ENCODE measurements at places on chromosomes 11 and 22.
A peak's percentile ranks its signal among the peaks of the same experiment; 100 is the strongest.

DNA sequence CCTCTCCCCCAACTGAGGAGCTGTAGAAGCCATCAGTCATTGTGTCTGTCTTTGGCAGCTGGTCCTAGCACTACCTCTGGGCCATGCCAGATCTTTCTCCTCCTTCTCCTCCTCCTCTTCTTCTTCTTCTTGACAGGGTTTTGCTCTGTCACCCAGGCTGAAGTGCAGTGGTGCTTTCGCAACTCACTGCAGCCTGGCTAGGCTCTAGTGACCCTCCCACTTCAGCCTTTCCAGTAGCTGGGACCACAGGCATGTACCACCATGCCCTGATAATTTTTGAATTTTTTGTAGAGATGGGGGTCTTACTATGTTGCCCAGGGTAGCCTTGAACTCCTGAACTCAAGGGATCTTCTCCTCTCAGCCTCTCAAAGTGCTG, 50.1 kb upstream of the SHANK2 start:
- DNase-seq: no peak

DNA sequence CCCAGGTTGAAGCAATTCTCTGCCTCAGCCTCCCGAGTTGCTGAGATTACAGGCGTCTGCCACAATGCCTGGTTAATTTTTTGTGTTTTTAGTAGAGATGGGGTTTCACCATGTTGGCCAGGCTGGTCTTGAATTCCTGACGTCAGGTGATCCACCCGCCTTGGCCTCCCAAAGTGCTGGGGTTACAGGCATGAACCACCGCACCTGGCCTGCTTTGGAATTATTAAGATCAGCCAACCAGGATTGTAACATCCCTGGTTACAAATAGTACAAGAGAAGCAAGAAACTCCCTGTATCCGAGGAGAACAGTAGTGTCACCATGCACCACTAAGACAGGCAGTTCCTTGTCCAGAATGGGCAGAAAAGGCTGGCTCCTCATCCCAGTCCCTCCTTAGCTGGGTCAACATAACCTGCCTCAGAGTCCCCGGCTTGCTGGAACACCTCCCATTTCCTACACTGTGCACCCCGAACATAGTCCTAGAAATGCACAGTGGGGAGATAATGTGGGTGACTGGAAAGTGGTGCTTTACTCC, 77.2 kb upstream of the INCENP start:
- no peak for DNase-seq

- no peak for DNase-seq
These were observed 51.4 kb downstream of the CDON start for GRCh38 chr11:126011265-126011664.

DNA sequence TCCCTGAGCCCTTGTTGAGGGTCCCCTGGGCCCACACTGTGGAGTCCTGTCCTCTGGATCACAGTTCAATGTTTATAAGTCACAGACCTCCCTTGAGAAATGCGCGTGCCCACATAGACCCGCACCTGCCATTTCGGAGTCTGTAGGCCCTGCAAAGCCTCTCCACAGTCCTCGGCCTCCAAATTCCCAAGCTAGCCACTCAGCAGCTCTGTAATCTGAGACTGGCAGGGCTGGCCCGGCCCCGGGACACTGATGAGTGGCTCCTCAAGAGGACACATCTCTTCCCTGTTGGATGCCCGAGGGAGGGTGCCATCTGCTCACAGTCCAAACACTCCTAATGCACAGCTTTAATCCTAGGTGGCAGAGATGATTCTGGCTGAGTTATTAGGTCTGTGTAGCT, 39.1 kb downstream of the B3GAT1 start:
- DNase-seq: no peak

- DNase-seq: peak; percentile 84
These were observed 102.7 kb downstream of the BRD1 start for GRCh38 chr22:49724893-49725489.

DNA sequence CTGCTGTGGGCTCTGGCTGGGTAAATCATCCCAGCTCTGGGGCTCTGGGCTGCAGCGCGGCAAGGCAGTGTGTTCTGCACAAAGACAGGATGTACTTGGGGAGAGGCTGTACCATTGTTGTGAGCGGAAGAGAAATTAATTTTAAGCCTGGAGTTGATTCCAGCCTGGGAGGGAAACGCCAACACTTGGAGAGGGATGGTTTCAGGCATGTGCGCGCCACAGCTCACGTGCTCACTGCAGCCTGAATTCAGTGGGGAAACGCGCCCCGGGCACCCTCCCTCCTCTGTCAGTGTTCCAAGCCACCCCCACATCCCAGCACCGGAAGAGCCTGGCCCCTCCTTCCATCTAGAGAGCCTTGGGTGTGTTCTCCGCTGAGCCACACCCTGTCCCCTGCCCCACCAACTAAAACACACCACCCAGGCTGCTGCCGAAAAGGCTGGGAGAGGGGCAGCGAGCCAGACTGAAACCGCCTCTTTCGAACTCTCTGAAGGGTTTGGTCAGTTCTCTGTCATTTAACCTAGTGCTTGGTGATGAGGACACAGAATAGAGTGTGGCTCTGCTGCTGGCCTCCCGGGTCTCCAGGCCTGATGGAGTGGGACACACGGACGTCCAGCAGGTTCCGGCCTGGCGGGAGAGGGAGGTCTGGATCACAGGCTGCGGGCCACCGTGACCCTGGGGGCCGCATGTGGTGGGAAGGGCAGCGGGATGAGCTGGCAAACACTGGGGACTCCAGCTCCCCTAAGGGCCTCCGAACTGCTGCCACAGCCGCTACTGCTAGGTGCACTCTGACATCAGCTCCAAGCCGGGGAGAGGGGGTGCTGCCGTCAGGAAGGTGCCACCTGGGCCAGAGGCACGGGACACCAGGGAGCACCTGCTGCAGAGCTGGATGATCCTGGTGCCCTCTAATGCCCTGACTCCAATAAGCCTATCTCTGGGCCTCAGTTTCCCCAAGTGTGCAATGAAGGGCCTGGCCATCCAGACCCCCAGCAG, 230.8 kb downstream of the CTTN start:
- DNase-seq: no peak

GRCh38 chr11:57217053-57217452, 20.0 kb downstream of the APLNR start:
- no peak for DNase-seq

DNA sequence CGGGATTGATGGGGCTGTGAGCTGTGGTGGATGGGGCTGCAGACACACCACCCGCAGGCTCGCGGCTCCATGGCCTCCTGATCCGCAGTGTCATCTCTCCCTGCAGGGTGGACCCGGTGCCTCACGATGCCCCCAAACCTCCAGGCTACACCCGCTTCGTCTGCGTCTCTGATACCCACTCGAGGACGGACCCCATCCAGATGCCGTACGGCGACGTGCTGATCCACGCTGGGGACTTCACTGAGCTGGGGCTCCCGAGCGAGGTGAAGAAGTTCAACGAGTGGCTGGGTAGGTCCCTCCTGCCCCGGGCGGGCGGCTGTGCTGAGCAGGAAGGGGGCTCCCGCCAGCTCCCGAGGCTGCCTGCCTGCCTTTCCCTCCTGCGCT, 23.1 kb downstream of the MPPED1 start:
- DNase-seq: no peak

DNA sequence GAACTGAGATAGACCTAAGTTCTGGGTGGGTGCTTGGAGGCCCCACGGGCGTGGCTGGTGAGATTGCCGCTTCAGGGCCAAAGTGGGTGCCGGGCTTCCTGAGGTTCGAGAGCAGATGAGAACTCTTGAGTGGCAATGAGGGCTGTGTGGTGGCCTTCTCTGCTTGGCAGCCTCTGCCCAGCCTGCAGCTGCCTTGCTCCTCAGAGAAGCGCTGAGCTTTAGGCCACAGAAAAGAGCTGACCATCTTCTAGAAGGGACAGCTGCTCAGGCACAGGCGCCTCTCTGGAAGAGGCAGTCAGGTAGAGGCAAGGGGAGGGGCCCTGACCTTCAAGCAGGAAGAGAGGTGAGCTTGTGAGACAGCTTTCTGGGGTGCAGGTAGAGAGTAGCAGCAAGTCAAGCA, 72.8 kb downstream of the MED15 start:
- no peak for DNase-seq

DNA sequence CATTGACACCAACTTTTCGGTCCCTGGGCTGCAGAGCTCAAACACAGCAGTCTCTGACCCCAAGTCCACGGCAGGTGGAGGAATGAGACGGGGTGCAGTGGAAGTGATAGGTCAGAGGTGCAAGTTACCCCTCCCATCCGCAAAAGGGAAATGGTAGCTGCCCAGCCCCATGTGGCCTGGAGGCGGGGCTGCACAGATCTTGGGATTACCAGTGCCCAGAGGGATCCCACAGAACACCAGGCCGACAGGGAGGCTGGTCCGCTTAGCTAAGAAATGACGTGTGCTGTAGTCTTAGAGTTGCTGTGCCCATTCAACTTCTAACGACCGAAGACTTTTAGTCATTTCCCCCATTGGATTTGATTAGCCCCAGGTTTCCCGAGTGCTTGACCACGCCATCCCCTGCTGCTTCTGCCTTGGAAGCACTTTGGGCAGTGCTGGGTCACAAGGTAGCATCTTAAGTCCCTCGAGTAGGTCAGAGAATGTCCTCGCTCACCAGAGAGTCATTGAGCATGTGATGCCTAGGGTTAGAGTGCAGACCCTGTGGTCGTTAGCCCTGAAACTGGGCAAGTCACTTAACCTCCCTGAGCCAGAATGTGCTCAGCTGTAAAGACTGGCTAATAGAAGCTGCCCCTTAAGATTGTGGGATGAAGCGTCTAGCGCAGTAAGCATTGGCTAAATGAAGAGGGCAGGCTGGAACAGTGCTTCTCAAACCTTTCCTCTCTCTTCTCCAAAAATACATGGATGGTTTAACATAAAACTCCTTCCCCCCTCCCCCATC, 4.2 kb downstream of the PTGDR2 start:
- DNase-seq: no peak

DNA sequence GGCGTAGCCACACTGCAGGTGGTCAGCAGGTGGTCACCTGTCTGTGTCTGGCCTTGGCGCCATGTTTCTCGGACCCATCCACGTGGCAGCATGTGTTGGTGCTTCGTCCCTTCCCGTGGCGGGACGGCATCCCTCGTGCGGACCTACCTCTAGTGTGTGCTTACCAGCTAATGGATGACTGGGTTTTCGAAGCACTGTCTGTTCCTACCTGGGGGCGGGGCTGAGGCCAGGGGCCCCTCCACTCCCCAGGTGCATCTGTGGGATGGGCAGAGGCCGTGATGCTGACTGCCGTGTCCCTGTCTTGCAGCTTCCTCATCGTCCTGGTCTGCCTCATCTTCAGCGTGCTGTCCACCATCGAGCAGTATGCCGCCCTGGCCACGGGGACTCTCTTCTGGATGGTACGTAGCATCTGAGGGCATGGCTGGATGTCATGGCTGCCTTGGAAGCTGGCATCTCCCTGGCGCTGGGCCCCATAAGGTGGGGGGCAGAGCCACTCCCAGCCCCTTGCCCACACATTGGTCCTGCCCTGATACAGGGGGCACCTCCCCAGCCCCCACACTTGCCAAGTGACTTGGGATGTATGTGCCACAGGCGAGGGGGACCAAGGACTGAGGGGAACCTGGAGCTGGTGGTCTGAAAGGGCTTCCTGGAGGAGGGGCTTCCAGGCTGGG, 82.9 kb downstream of the KCNQ1 start:
- DNase-seq: no peak

DNA sequence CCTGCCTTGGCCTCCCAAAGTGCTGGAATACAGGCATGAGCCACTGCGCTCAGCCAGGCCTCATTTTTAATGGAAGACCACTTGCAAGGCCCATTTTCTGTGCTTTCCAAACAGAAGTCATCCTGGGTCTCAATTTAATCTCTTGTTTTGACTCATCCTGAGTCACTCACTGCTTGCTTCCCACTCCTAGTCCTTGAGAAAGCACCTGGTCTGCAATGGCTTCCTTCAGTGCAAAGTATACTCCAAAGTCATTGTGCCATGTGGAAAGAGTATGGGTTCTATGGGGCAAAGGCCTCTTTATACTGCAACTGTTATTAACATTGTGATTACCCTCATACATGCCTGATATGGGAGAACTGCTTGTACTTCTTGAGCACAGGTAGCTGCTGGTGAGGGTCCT, 18.3 kb upstream of the SLC5A1 start:
- DNase-seq: no peak

DNA sequence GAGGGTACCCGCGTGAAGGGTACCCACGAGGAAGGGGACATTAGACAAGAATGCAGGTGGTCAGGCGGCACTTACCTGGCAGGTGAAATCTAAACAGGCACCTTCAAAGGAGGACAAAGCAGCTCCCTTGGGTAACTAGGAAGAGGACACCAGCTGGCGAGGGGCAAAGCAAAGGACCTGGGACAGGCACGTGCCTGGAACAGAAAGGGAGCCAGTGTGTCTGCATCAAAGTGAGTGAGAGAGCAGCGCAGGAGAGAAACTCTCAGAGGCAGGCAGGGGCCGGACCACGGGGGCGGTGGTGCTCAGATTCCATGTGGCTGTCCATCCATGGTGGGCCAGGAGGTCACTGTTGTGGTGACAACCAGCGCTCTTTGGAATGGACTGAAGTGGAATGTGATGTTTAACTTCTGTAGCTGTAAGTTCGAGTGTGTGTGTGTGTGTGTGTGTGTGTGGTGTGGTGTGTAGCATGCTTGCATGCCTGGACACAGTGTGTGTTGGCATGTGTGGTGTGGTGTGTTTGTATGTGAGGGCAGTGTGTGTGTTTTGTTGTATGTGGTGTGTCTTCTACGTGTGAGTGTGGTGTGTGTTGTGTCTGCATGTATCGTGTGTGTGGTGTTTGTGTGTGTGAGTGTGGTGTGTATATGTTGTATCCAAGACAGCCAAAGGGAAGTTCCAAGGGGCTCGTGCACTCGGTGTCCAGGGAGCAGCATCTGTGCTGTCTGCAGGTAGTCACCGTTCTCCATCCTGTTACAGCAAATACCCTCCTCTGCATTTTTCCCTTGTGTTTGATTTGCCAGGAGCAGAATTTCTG, 86.4 kb downstream of the CDKN1C start:
- peak; percentile 0 for DNase-seq

GRCh38 chr22:30574997-30575671, 669 bp upstream of the GAL3ST1 start:
- DNase-seq: no peak

- peak; percentile 90 for DNase-seq
These were observed at the start of gene IL10RA for GRCh38 chr11:117985953-117986887. Gene IL10RA (plus strand): TSS chr11:117986394. CDS start chr11:117986468, 74 bp downstream.

GRCh38 chr11:83933008-83933407, 646.8 kb upstream of the CCDC90B start:
- no peak for DNase-seq

DNA sequence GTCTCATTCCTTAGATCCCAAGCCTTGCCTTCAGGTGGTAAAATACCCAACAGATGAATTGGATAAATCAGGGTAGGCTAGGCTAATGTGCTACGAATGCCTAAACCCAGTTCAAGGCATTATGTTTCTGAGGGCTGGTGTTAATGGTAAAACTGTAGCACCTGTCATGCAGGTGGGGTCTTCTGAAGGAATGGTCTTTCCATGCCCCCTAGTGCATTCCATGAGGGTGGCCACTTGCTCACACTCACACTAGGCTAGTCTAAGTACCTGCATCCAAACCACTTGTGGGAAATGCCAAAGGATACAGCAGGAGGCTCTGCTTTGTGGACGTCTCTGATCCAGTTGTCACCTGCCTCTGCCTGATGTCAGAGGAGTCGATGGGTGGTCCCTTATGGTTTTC, 24.2 kb upstream of the UCP3 start:
- DNase-seq: no peak

GRCh38 chr11:35274909-35275785, 136.2 kb downstream of the CD44 start:
- no peak for DNase-seq
